ENCODE measurements at places on chromosomes 4 and X. TPM values are rescaled to one million over a fixed set of nuclear protein-coding genes. Genes with fewer than 3 reads are reported as not detected.

The ZNF630 gene
- 2.1 TPM for total RNA-seq

The NSUN7 gene
- 2.4 TPM for total RNA-seq

The ATP10D gene
- 49.0 TPM for total RNA-seq

The SPANXB1 gene
- not detected for total RNA-seq

The PNCK gene
- total RNA-seq, result 3.5 TPM

The SPANXN3 gene
- not detected for total RNA-seq

The MAGEA1 gene
- not detected for total RNA-seq

The PAGE1 gene
- total RNA-seq, result not detected

The ADAM29 gene
- total RNA-seq, result not detected

The GAB3 gene
- total RNA-seq, result 2.0 TPM

The SLC9B1 gene
- 1.3 TPM for total RNA-seq

The HTN1 gene
- total RNA-seq, result not detected

The FAM47E gene
- 0.73 TPM for total RNA-seq

The PDGFC gene
- 131 TPM for total RNA-seq

The HPSE gene
- total RNA-seq, result 0.38 TPM

The TMEM150C gene
- total RNA-seq, result 1.7 TPM

The PRRG3 gene
- total RNA-seq, result not detected

The NLGN3 gene
- 0.87 TPM for total RNA-seq

The PCSK1N gene
- total RNA-seq, result 69.2 TPM

The BGN gene
- 1,195 TPM for total RNA-seq

The GAGE12G gene
- not detected for total RNA-seq

The SPATA4 gene
- total RNA-seq, result not detected

The FGFR3 gene
- total RNA-seq, result 4.3 TPM

The ZXDA gene
- total RNA-seq, result not detected

The PDCL2 gene
- total RNA-seq, result not detected

The SPATA18 gene
- 18.6 TPM for total RNA-seq

The TMSB15A gene
- 1.1 TPM for total RNA-seq

The ZNF674 gene
- total RNA-seq, result 6.5 TPM

The CFP gene
- 0.60 TPM for total RNA-seq

The PAGE5 gene
- total RNA-seq, result not detected

The UGT2B11 gene
- not detected for total RNA-seq

The CFAP99 gene
- not detected for total RNA-seq

Data from chondrocyte (in vitro differentiated cells).